ENCODE measurements at places on chromosomes 5 and 9.
A peak's percentile ranks its signal among the peaks of the same experiment; 100 is the strongest.

DNA sequence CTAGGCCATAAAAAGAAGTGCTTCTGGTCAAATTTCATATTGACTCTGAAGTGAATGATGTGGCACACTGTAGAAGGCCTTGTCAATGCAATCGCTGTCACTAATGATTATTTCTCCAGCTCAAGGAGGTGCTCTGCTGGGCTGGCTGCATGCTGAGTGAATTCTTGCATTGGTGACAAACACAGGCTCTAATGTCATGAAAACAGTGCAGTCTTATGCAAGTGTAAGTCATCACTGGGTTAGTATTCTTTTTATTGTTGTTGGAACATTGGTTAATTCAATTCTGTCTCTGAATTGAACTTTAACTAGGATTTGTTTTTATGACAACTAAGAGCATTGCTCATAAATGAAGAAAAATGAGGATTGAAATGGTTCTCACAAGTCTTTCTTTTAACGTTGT, 57.3 kb upstream of the CD180 start:
- DNase-seq: no peak

GRCh38 chr5:83864652-83865051, 144.0 kb upstream of the HAPLN1 start:
- DNase-seq: no peak

GRCh38 chr5:68482199-68482598, 266.6 kb downstream of the PIK3R1 start:
- DNase-seq: no peak

DNA sequence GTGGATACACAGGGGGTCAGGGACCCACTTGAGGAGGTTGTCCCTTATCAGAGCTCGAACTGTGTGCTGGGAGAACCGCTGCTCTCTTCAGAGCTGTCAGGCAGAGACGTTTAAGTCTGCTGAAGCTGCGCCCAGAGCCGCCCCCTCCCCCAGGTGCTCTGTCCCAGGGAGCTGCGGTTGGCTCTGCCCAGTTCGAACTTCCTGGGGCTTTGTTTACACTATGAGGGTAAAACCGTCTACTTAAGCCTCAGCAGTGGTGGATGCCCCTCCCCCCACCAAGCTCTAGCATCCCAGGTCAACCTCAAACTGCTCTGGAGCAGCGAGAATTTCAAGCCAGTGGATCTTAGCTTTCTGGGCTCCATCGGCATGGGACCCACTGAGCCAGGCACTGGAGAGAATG, 15.9 kb downstream of the SRD5A1 start:
- DNase-seq: no peak

DNA sequence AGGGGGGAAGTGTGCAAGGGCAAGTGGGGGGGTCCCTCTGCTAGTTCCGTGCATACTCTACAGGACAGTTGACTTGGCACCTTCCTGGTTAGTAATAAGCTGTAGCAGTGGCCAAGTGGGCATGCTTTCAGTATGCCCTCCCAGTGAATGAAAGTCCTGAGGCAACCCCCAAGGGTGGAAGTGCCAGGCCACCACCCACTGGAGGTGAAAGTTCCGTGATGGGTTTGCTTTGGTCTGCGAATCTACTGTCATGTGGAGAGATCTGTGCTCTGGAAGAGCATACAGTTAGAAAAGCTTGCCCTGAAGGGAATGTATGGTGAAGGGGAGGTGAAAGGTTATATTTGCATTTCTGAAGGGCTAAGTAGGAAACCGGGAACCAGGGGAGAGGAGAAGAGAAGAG, 10.3 kb downstream of the FXN start:
- DNase-seq: no peak

GRCh38 chr9:120351106-120351505, 228.9 kb downstream of the CDK5RAP2 start:
- no peak for DNase-seq

GRCh38 chr9:90872835-90873294, 71.2 kb downstream of the SYK start:
- no peak for DNase-seq

GRCh38 chr9:95993337-95993736, 117.8 kb downstream of the ERCC6L2 start:
- DNase-seq: peak; percentile 38
